Ovary (tissue), 10 donors: ENCODE measurements at places on chromosomes 7 and 10. TPM values are rescaled to one million over a fixed set of nuclear protein-coding genes. Genes with fewer than 3 reads are reported as not detected.
A peak's percentile ranks its signal among the peaks of the same experiment; 100 is the strongest.

DNA sequence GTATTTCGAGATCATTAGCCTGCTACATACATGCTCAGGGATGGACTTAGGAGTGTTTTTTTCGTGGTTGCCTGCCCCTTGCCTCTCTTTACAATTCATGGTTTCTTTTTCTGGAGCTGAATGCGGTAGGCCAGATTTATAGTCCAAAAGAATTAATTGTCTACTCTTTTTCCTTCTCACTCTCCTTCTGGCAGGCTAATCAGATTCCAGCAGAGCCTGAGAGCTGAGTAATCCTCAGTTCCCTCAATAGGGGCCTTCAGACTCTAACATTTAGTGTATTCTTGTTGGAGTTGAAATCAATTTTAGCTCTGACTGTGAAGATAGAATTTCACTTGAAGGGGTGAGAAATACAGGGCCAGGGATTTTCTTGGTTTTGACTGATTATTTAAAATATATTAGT lies 16.4 kb downstream of the SORCS3 start:
- DNase-seq: no peak

- DNase-seq: no peak
Measured at GRCh38 chr7:123993996-123994395, 38.9 kb downstream of the TMEM229A start.

DNA sequence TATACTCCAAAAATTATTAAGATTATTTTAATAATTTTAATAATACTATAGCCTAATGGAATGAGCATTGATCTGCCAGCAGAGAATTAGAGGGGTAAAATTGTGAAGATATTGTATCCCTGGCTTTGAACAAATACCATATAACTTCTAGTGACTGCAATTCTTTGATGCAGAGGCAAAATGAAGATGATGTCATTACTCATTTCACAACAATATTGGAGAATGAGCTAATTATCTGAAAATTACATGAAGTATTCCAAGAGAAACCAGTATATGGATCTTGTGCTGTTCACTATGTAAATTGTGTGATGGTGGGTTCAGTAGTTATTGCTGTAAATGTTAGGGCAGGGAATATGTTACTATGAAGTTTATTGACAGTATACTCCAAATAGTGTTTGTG lies 80.2 kb downstream of the CFTR start:
- DNase-seq: no peak

- no peak for DNase-seq
Measured at GRCh38 chr7:44109991-44110390, 5.8 kb downstream of the AEBP1 start.

DNA sequence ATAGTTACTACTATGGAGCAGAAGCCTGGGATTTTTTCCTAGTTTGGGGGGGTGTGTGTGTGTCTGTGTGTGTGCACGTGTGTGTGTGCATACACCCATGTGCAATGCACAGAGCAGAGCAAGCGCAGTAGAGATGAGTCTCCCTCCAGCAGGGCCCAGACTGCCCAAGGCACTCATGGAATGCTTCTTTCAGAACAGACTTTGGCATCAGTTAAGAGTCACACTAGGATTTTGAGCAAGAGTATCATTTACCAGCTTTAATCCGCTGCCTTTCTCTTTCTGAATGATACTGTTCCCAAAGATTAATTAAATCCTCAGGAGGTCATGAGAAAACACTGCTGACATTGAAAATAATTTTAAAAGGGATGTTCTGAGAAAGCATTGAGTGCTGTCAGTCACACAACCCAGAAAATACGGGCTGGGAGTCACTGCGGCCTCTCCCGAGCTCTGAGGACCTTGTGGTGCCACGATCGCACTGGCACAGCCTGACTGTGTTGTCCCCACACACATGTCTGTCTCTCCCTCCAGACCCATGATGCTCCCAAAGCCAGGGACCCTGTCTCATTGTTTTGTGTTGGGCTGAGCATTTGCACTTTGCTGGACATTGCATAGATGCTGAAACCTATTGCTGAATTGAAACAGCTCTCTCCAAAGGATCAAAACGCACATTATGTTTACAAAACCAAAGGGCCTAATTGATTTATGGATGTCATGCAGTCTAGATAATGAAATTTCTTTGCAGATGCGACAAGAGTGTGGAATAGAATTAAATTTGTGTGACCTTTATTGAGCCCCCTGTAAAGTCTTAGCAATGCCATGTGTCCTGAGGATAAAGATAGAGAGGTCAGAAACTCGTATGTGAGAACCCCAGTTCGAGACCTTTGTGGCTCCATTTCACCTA lies 54.7 kb upstream of the FIGNL1 start:
- DNase-seq: no peak

GRCh38 chr7:107318523-107319160 lies 149.8 kb downstream of the HBP1 start:
- no peak for DNase-seq

GRCh38 chr7:132965951-132966350 lies 115.9 kb downstream of the CHCHD3 start:
- DNase-seq: no peak

- no peak for DNase-seq
Measured at GRCh38 chr10:59807629-59808620, 54.7 kb upstream of the MRLN start.

GRCh38 chr7:65342723-65343629 lies 30.7 kb upstream of the ZNF92 start:
- no peak for DNase-seq

GRCh38 chr7:142413280-142414000 lies 155.6 kb upstream of the PRSS58 start:
- no peak for DNase-seq

- no peak for DNase-seq
Measured at GRCh38 chr10:91206837-91207474, 13.5 kb upstream of the PCGF5 start.

- DNase-seq: no peak
Measured at GRCh38 chr10:57692255-57692980, 575.3 kb downstream of the IPMK start.

- peak; percentile 41 for DNase-seq
Measured at GRCh38 chr10:23065181-23065948, 30.0 kb upstream of the MSRB2 start.

HKDC1 gene
- 6.4 TPM for total RNA-seq

PHF14 gene
- total RNA-seq: 25.7 TPM
